ENCODE measurements at places on chromosomes 3 and 15.

- DNase-seq: no peak
These were observed 121.4 kb upstream of the MEIS2 start for GRCh38 chr15:37221671-37222145.

GRCh38 chr3:160448845-160449635 is 546 bp downstream of the TRIM59 start:
- peak; percentile 83 for DNase-seq

- peak; percentile 79 for DNase-seq
These were observed 79.6 kb downstream of the CRYGS start for GRCh38 chr3:186464424-186465093.

DNA sequence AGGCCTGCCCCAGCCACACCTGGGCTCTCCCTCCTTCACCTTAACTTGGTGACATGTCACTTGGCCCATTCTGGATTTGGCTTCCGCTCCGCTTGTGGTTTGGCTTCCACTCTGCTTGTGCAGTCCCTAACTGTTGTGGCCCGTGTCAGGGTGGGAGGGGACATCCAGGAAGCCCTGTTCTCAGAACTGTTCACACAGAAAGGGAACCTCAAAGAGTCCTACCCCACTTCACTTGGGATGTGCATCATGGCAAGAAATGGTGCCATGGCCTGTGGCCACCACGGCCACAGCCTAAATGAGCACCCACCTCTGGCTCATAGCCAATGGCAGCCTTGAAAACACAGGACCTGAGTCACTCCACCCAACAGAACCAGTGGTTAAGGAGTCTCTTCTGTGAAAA is 63.4 kb downstream of the CYP19A1 start:
- DNase-seq: no peak

GRCh38 chr3:72995337-72995736 is 1.3 kb upstream of the PPP4R2 start:
- no peak for DNase-seq

DNA sequence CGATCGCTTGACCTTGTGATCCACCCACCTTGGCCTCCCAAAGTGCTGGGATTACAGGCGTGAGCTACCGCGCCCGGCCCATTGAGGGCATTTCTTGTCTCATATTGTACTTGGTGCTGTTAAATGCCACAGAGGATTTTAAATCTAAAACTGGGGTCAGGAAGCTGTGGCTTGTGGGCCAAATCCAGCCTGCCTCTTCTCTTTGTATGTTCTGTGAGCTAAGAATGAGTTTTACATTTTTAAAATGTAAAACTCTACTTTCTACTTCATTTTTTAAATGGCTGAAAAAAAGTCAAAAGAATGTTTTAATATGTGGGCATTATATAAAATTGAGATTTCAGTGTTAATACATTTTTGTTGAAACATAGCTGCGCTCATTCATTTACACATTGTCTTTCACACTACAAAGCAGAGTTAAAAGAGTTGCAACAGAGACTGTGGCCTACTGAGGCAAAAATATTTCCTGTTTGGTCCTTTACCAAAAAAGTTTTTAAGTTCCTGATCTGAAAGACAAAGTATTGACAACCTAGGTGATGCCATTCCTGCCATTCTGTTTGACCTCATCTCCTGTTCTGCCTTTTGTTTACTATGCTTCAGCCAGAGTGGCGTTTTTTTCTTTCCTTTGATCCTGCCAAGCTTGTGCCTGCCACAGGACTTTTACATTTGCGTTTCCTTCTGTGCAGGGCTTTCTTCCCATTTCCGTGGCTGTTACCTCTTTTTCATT is 50.4 kb downstream of the PDCD6IP start:
- DNase-seq: no peak

- no peak for DNase-seq
These were observed 48.5 kb downstream of the PXYLP1 start for GRCh38 chr3:141280086-141280485.

- no peak for DNase-seq
These were observed 353.9 kb upstream of the TPRG1 start for GRCh38 chr3:188817935-188818269.

- peak; percentile 56 for DNase-seq
These were observed 60.4 kb upstream of the CHD2 start for GRCh38 chr15:92839696-92840095.

DNA sequence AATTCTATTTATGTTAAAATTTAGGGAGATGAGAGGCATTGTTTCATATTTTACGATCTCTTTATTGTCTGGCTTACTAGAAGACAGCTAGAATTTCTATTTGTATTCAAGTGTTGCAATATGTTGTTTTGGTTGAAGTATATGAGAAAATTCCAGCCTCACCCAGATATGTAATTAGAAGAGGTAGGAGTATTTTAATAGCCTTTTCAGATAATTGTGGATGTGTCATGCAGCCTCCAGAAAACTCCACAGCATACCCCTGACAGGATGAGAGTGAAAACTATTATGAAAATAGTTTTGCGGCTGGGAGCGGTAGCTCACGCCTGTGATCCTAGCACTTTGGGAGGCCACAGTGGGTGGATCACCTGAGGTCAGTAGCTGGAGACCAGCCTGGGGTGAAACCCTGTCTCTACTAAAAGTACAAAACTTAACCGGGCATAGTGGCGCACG is 21.5 kb upstream of the USP3 start:
- DNase-seq: no peak
